ENCODE measurements at places on chromosomes 4 and X.
A peak's percentile ranks its signal among the peaks of the same experiment; 100 is the strongest.

GRCh38 chr4:182513587-182514291 is 270.5 kb downstream of the TENM3 start:
- DNase-seq: no peak

- no peak for DNase-seq
Measured at GRCh38 chr4:95217197-95217596, 331.6 kb downstream of the UNC5C start.

GRCh38 chrX:141904262-141904661 is 568 bp downstream of the MAGEC1 start:
- no peak for DNase-seq

DNA sequence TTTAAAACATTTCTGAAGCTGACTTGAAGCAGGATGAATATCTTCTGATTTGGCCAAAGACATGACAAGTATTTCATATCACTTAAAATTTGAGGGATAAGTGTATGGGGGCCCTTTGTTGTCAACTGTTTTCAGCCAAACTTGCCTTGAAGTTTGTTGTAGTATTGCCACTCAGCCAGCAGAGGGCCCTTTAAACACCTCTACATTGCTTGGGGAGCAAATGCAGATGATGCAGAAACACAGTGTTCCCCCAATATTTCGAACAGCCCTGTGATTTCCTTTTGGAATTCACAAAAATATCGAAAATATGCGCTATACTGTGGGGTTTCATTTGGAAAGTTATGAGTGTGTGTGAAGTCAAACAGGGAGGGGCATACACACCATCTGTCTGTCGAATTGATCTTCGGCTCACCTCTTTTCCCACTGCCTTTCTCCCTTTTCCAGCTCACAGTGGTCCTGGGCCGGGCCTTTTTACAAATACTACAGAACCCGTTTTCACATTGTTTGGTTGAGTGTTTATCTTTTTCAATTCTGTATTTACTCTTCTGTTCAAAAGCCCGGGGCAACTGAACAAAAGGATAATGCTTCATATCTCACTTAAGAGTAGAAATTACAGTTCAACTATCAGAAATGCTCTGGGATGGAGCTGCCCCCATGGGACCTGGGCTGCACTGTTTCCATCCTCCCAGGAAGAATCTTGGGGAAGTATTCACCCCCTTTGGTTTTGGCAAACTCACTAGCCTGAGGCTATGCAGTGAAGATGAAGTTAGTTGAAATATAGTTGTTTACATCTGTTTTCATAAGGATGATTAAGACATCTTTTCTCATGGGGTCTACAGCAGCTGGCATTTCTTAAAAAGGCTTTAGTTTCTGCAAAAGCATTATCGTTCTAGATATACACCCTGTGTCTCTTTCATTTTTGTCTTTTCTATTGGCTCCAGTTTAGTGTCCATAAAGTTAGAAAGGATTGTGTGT is 137.6 kb downstream of the EGF start:
- DNase-seq: peak; percentile 47

- no peak for DNase-seq
Measured at GRCh38 chrX:1507511-1508463, 29.2 kb downstream of the P2RY8 start.

GRCh38 chr4:176443646-176444409 is 124.1 kb downstream of the SPCS3 start:
- DNase-seq: no peak
